ENCODE measurements at places on chromosomes 1 and 21.

DNA sequence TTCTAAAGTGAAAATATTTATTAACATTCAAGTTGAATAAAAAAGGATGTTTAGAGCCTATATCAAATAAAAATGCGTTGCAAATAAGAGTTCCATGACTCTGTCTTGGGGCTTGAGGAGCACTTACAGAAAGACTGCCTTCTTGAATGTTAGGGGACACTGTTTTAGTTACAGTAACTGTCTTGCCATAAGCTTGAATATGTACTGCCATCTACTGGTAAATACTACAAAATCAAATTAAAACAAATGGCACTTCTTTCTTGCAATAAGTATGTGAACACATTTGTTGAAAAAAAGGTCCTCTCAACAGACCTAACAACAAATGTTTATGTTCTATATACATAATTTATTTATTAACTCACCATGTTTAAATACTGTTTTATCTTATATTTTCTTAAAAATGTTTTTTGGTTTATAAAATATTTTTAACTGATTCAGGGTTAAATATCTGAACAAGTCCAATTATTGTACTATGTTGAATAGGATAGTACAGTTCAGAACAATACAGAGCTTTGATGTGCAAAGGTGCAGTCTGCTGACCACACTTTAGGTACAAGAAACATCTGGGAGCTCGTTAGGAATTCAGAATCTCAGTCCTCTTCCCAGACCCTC lies 199.5 kb downstream of the LRRIQ3 start:
- no peak for DNase-seq

- no peak for DNase-seq
These were observed 168.4 kb downstream of the ZZZ3 start for GRCh38 chr1:77513839-77514763.

DNA sequence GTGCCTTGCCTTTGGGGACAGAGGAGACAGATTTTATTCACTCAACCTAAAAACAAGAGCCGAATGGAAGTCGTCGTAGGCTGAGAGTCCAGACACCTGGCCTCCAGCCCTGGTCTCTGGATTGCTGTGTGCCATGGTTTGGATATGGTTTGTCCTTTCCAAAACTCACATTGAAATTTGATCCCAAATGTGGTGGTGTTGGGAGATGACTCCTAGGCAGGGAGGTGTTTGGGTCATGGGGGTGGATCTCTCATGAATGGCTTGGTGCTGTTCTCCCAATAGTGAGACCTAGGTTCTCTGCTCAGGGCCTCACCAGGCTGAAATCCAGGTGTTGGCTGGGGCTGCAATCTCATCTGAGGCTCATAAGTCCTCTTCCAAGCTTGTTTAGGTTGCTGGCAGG lies 75.5 kb downstream of the FOXD2 start:
- DNase-seq = no peak

GRCh38 chr1:153509729-153510354 lies 25.9 kb downstream of the S100A6 start:
- peak; percentile 78 for DNase-seq

- no peak for DNase-seq
These were observed 81.9 kb upstream of the HAO2 start for GRCh38 chr1:119286587-119287181.

DNA sequence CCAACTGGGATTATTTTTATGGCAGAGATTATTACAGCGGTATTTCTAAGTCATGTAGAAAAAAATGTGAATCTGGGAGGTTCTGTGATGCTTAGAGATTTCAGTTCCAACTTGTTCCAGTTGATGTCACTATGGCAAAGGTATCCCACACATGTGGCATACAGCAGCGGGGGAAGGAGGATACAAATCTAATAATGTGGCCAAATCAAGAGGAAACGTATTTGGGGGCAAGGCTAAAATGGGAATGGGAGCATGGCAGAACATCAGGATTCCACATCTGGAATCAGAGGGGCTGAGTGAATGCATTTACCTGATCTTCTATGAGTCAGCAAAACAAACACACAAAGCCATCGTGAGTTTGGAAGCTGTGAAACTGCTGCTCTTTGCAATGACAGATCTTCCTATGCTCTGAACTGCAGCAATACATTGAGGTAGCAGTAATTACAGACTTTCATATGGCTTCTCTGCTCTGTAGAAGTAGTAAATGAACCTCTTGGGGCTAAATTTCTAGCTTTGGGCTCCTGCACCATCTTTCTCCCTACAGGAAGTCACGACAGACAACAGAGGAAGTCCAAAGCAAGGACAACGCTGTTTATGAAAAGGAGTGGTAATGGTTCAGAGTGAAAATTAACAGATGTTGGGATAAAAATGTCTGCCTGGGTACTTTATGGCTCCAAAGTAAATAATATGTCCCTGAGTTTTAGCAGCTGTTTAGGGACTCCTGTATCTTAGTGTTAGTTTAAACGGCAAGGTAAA lies 55.5 kb downstream of the GABPA start:
- DNase-seq = peak; percentile 11
